ENCODE measurements at places on chromosomes 7 and 10.

GRCh38 chr7:39084349-39084748, 106.6 kb downstream of the POU6F2 start:
- DNase-seq = no peak

DNA sequence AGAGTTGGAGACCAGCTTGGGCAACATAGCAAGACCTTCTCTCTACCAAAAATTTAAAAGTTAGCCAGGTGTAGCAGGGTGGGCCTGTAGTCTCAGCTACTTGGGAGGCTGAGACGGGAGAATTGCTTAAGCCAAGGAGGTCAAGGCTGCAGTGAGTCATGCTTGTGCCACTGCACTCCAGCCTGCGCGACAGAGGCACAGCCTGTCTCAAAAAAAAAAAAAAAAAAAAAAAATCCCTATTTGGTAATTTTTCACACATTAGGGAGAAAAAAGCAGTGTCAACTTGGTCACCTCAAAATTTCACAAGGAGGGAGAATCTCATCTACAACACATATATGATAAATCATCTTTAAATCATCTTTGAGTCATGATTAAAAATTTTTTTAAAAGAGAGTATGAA, 6.4 kb upstream of the ZNF398 start:
- DNase-seq = no peak

DNA sequence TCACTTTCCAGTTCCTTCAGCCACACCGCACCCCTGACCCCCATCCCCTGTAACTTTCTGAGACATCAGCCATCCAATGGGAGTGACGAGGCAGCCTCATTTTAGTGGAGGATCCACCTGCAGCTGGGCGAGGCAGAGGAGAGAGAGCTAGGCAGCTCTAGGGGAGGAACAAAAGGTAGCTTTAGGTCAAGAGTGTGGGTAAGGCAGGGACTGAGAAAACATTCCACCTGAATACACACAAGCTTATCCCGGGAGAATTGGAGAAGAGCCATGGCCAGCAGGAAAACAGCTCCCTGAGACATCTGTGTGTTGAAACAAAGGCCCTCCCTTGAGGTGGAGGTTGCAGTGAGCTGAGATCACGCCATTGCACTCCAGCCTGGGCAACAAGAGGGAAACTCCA, 6.7 kb upstream of the KLRG2 start:
- DNase-seq = no peak

- DNase-seq = no peak
Measured at GRCh38 chr10:30798646-30799185, 169.2 kb upstream of the LYZL2 start.

DNA sequence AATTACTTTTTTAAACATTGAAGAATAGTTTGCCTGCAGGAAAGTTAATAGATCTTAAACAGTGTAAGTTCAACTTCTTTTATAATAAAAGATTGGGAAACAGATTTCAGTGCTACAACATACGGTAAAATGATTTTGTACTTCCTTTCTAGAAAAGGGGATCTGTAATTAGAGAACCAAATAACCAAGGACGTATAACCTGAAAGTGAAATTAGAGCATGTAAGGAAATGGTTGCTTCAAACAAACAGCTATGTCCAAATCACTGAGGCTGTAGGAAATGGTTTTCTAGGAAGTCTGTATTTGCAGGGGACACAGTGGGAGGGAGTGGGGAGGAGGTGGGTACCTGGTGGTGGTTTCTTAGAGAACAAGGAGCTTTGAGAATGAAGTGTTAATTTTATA, 57.9 kb upstream of the EXOC6 start:
- no peak for DNase-seq

DNA sequence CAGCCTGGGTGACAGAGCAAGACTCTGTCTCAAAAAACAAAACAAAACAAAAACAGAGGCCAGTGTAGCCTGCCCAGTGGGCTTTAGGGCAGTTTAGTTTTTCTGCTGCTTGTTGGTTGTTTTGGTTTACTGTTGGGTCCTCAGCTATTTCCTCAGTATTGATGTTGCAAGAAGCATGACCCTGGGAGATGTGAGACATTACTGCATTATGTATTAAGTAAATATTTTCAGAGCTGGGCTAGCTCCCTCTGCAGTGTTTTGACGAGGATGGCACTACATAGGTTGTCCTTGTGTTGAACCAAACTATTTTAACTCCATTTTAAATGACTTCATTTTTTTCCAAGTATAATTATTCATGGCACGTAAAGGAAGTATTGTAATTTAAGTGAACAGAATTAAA, 4.8 kb downstream of the AKAP9 start:
- no peak for DNase-seq

- DNase-seq = no peak
Measured at GRCh38 chr7:143393267-143394041, 12.3 kb downstream of the ZYX start.

DNA sequence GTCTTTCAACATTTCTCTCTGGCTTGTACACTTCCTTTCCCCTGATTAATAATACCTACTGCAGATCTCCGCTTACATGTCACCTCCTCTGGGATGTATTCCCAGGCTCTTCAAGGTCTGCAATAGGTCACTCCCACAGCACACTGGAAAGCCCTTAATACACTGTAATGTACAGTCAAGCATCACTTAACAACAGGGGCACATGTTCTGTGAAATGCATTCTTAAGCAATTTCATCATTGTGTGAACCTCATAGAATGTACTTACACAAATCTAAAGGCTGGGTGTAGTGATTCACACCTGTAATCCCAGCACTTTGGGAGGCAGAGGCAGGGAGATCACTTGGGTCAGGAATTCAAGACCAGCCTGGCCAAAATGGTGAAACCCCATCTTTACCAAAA, 1.9 kb downstream of the COX15 start:
- no peak for DNase-seq

DNA sequence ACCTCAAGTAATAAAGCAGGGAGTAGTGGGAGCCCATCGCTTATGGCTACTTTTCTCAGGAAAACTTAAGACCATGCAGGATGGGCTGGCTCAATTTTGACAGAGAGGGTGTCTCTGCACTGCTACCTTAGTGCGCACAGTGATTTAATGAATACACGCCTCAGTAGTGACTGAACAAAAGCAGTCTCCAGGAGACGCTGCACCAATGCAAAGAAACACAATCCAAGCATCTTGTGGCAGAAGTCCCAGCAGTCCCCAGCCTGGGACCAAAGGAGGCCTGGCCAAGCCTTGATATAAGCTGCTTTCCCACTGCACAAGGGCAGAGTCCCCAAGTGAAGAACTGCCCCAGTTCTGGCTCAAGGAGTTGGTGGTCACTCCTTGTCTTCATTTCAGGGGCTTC, 368.9 kb downstream of the KCNMA1 start:
- DNase-seq = no peak

- DNase-seq = no peak
Measured at GRCh38 chr10:114306116-114306973, 67.3 kb downstream of the VWA2 start.

GRCh38 chr7:1312136-1313070, 79.7 kb downstream of the UNCX start:
- DNase-seq = no peak

- no peak for DNase-seq
Measured at GRCh38 chr10:4981722-4982471, 18.7 kb downstream of the AKR1C1 start.

- peak; percentile 40 for DNase-seq
Measured at GRCh38 chr7:2956526-2957368, 86.9 kb downstream of the CARD11 start.

DNA sequence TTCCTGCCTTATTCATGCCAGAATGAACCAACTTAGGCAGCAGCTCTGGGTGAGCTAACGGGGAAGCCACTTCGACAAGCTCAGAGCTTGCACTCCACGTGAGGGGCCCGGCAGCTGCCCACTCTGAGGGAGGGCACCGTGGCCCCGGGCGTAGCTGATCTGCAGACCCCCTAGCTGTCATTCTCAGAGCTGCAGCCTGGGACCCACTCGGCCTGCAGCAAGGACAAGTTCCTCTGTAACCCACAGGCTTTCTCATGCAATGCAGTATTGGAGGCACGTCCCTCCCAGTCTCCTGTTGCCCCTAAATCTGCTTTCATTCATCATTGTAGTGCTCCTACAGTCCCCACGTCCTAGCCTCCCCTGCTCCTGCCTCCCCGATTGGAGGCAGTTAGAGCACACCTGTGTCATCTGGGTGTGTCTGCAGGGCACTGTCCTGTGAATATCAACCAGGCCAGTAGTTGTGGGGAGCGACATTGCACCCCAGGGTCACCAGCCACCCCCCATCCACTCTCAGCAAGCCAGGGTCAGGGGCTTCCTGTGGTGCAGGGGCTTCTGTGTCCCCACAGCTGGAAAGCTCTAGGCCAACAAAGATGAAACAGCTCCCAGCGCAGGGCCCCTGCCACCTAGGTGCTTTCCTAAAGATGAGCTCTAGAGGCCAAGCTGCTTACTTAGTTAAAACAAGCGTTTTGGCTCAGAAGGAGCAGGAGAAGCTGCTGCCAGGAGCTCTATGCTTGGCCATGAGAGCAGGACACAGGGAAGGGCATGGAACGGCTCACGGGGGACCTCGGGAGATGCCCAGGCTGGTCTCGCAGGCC, 333.6 kb downstream of the ADARB2 start:
- DNase-seq = no peak

- DNase-seq = no peak
Measured at GRCh38 chr10:89744026-89744425, 42.6 kb downstream of the KIF20B start.

DNA sequence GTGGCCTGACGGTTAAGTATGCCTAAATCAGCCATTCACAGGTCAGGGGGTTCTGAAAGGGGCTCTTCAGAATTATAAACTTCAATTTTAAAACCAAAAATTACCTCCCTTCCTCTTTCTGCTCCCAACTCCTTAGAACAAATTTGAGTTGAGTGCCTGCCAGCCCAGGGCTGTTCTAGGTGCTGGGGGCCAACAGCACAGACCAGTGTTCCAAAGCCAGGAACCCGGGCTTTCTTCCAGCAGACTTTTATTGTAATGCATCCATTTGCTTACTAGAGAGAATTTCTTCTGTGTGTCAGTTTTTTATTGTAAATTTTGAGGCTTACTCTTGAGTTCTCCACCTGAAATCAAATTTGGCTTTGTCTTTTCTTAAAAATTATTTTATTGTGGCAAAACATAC, 238.5 kb downstream of the CACNB2 start:
- no peak for DNase-seq

DNA sequence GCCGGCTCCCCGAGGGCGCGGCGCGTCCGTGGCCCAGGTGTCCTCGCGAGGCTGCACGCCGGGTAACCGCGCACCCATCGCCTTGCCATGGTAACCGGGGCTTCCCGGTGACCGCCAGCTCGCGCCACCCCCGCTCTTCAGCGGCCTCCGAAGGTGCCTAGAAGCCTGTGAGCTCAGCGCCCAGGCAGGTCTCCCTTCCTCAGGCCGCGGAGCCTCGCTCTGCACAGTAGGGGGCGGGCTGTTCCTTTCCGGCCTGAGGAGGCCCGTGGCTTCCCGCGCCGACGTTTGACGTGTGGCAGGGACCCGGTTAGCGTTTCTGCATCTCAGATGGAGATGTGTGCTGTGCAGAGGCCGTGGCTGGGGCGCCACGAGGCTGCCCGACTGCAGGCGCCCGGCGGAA, 117.1 kb downstream of the DYNC2I1 start:
- no peak for DNase-seq

DNA sequence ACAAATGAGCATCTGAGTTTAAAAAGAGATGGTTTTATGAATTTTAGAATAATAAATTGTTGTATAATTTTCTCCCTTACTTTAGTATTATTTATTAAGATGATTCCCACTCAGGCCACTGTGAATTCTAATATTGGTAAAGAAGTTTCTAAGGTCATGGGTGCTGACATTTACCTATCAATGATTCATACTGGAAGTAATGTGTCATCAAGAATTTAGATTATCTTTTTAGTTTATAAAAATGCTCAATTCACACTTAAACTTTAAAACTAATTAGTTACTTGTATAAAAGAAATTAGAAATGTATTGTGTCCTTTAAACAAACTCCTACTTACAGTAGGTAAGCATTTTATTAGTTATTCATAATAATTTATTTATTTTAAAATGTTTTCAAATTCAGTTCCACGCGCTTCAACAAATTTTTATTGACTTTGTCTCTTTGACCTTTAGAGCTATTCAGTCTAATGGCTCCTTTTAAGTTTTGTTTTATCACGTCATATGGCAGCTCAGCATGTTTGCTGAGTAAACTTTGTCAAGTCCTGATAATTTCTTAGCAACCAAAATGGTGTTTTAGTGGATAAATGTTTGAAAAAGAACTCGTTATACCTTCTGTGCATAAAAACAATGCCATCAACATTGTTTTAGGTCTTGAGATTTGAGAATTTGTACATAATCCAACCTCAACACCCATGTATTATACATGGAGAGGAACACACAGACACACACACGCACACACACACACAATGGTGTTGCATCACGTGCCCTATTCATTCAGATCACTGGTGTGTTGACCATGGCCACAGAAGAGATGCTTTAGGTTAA, 15.1 kb upstream of the MRC1 start:
- no peak for DNase-seq

- DNase-seq = no peak
Measured at GRCh38 chr10:16886031-16886430, 68.8 kb upstream of the RSU1 start.

DNA sequence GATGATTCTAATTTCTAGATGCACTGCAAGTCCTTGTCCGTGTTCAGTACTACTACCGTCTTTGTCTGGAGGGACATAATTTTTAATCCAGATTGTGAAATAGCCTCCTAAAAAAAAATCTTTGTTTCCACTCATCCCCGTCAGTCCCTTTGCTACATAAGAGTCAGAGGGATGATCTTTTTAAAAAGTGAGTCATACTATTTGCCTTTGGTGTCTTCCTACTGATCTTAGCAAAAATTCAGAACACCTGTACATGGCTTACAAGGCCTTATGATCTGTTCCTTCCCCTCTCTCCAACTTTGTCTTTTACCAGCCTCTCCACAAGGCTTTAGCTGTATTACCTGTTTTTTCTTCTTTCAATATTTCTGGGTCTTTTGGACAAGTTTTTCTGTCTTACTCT, 173.5 kb downstream of the MLLT10 start:
- DNase-seq = no peak

DNA sequence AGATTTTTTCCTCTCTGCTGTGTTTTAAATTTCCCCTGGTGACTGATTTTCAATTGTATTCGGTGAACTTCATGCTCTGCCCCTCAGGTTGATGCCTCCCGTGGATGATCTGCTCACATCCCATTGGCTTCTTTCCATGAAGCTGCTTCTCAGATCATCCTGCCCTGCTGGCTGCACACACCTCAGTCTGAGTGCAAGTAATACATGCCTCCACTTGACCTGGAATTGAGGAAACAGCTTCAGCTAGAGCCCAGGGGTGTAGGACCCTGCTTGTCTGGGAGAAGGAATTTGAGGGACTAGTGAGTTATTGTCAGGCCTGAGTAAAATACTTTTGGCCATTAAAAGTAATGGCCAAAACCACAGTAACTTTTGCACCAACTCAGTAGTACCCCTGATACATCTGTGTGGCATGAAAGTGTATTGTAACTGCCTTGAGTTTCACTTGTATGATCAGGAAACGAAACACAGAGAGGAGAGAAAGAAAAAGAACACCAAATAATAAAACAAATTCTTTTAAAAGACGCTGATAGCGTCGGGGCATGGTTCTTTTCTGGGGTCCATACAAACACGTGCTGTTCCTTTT, 49.4 kb downstream of the SPAM1 start:
- DNase-seq = no peak

GRCh38 chr10:70528741-70529362, 50.3 kb downstream of the PALD1 start:
- no peak for DNase-seq

Data from stimulated activated CD8-positive, alpha-beta memory T cell treated with anti-CD3 and anti-CD28 coated beads, Interleukin-7, amount 100 ng/mL, for 4 hours (primary cell).